ENCODE measurements at places on chromosomes 4 and X.

DNA sequence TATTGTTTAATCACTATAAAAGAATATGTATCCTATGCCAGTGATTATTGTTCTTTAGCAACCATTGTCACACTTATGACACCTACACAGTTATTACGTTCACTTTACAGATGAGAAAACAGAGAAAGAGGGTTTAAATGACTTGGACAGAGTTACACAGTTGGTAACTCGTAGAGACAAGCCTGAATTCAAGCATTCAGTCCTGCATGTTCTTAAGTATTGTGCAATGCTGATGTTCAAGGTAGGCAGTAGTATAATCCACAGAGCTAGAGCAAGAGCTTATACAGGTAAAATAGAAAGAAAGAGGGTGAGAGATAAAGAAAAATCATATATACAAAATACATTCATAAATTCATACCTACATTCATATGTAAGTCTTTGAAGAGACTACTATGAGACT, 249.8 kb upstream of the ANXA10 start:
- no peaks in the 10 kb centered on the region for H3K36me3 ChIP-seq
- H3K27ac ChIP-seq: no peak overlapping the region
- H3K4me1 ChIP-seq: no peaks in the 10 kb centered on the region
- no peaks in the 10 kb centered on the region for H3K27me3 ChIP-seq
- no peak for DNase-seq

GRCh38 chr4:76952071-76952470, 2.5 kb downstream of the SEPTIN11 start:
- peaks cover 5% of the 10 kb centered on the region for H3K4me1 ChIP-seq
- no peak overlapping the region for H3K27ac ChIP-seq
- DNase-seq: no peak

DNA sequence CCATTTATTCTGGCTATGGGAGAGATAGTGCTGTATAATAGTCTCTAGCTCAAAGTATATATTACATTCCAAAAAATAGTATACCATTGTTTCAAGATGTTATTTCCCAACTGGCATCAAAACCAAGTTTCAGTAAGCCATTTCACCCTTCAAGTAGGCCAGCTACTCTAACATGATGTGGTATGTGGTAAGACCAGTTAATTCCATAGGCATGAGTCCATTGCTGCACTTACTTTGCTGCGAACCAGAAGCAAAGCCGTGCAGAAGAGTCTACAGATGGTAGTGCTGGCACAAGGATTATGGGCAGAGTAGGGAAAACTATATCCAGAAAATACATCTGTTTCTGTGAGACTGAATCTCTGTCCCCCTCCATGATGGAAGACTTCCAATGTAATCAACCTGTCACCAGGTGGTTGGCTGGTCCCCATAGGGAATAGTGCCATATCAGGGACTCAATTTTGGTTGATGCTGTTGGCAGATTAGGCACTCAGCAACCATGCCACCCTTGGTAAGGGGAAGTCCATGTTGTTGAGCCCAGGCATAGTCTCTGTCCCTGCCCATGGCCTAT, 49.8 kb upstream of the HSD17B10 start:
- H3K27me3 ChIP-seq: peaks cover 9% of the 10 kb centered on the region
- H3K4me3 ChIP-seq: no peak overlapping the region
- H3K4me1 ChIP-seq: no peaks in the 10 kb centered on the region
- no peaks in the 10 kb centered on the region for H3K36me3 ChIP-seq

GRCh38 chr4:137530176-137530575, 2.1 kb downstream of the PCDH18 start:
- H3K4me1 ChIP-seq: no peaks in the 10 kb centered on the region
- DNase-seq: no peak
- H3K4me3 ChIP-seq: no peak overlapping the region
- no peak overlapping the region for H3K27ac ChIP-seq
- H3K27me3 ChIP-seq: no peaks in the 10 kb centered on the region

DNA sequence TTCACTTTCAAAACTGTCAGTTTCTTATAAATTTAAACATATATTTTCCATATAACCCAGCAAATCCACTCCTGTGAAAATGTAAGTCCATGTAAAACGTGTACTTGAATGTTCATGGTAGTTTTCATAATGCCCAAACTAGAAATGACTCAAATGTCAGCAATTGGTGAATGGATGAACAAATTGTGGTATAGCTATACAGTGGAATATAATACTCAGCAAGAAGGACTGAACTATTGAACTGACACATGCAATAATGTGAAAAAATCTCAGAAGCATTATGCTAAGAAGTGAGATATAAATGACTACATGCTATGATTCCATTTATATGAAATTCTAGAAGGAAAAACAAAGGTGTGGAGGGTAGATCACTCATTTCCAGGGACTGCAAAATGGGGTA, 52.2 kb downstream of the USP53 start:
- no peaks in the 10 kb centered on the region for H3K27me3 ChIP-seq
- DNase-seq: no peak
- H3K27ac ChIP-seq: no peak overlapping the region
- H3K4me3 ChIP-seq: no peak overlapping the region

DNA sequence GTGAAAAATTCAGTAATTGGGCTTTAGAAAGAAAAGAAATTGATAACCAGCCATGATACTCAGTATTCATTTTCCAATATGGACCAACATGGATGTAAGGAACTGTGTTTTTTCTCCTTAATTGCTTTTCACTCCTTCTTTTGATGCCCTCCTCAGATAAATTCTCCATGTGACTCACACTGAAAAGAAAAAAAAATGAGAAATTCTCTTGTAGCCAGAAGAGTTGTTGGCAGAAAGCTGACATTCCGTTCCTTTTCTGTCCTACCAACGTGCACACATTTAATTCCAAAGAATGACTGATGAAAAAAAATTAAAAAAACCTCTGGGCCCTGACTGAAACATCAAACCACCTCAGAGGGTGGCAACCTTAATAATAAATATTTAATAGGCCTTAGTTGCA, 153.1 kb downstream of the AMELX start:
- H3K27me3 ChIP-seq: no peaks in the 10 kb centered on the region
- no peak overlapping the region for H3K4me3 ChIP-seq
- H3K4me1 ChIP-seq: no peaks in the 10 kb centered on the region

DNA sequence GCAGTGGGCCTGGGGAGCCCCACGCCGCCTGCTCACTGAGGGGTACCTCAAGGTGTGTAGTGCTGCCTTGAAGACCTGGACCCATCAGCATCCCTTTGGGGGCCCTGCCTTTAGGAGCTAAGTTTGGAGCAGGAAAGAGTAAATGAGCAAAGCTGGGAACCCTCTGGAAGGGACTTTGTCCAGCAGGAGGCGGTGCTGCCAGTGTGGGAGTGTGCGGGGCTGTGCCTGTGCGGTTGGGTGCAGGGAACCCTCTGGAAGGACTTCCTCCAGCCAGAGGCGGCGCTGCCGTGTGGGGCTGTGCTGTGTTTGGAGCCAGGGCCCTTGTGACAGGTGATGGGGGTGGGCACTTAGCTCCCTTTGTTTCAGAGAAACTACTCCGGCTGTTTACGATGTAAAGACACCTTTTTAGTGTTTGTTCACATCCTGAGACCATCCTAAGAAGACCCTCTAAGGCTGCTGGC, 25.8 kb downstream of the RGS12 start:
- H3K4me1 ChIP-seq: no peaks in the 10 kb centered on the region
- H3K4me3 ChIP-seq: no peak overlapping the region
- DNase-seq: peak; percentile 23
- no peaks in the 10 kb centered on the region for H3K27me3 ChIP-seq
- H3K27ac ChIP-seq: no peak overlapping the region

DNA sequence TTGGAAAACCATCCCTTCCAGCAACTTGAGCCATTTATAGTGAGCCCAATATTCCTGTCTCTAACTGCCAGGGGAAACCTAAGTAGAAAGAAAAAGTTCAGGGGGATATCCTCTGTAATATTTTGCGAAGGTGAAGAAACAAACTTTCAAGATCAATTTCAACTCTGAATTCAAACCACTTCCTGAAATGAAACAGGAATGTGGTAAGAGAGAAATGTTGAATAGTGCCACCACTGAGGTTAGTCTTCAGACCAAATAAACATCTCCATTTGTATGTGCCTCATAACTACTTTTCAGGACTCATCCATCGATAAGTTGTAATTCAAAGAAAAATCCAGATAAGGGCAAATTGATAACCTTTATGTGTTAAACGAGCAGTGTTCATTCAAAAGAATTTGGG, 128.7 kb downstream of the GABRB1 start:
- no peak overlapping the region for H3K27ac ChIP-seq
- H3K27me3 ChIP-seq: no peaks in the 10 kb centered on the region
- DNase-seq: no peak
- no peaks in the 10 kb centered on the region for H3K36me3 ChIP-seq

DNA sequence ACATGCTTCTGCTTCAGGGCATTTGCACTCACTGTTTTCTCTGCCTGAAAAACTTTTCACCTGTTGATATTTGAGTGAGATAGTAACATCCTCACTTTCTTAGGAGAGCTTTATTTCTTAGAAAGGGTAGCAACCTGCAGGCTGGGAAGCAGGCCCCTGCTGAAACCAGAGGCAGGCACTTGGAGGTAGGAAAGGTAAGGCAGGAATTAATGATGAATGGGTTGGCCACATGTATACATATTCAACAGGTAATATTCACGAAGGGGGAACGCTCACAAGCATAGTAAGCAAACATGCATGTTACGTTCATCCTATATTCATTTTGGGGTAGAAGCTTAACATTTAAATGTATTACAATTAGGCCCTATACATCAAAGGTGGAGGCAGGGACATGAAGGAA, 3.1 kb downstream of the SPATA18 start:
- no peak overlapping the region for H3K27ac ChIP-seq
- no peaks in the 10 kb centered on the region for H3K36me3 ChIP-seq
- peaks cover 18% of the 10 kb centered on the region for H3K27me3 ChIP-seq
- no peak for DNase-seq
- no peak overlapping the region for H3K4me3 ChIP-seq

DNA sequence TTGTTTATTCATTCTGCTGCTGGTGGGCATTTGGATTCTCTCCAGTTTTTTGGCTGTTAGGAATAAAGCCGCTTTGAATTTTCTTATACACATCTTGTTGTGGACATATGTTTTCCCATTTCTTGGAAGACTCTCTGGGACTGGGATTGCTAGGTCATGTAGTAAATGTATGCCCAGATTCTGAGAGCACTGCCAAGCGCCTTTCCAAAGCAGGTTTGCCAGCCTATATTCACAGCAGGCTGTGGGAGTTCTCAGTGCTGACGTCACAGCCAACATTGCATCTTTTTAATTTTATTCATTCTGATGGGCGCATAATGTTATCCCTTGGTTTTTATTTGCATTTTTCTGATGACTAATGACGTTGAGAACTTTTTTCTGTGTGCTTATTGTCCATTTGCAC, 24.1 kb downstream of the TMEM271 start:
- H3K4me1 ChIP-seq: no peaks in the 10 kb centered on the region
- H3K27me3 ChIP-seq: no peaks in the 10 kb centered on the region
- H3K27ac ChIP-seq: no peak overlapping the region
- no peak overlapping the region for H3K4me3 ChIP-seq

GRCh38 chr4:146638333-146638785, 334 bp upstream of the POU4F2 start:
- no peak overlapping the region for H3K4me3 ChIP-seq
- no peak for DNase-seq
- H3K36me3 ChIP-seq: no peaks in the 10 kb centered on the region
- no peaks in the 10 kb centered on the region for H3K4me1 ChIP-seq
- H3K27me3 ChIP-seq: peaks cover 25% of the 10 kb centered on the region

- H3K4me1 ChIP-seq: no peaks in the 10 kb centered on the region
- no peaks in the 10 kb centered on the region for H3K27me3 ChIP-seq
- no peak overlapping the region for H3K4me3 ChIP-seq
- no peaks in the 10 kb centered on the region for H3K36me3 ChIP-seq
- DNase-seq: no peak
- no peak overlapping the region for H3K27ac ChIP-seq
Observed at GRCh38 chr4:188955066-188955465, 815.8 kb downstream of the TRIML1 start.

- no peaks in the 10 kb centered on the region for H3K27me3 ChIP-seq
- DNase-seq: no peak
- H3K27ac ChIP-seq: no peak overlapping the region
Observed at GRCh38 chr4:107740950-107741701, 21.1 kb upstream of the PAPSS1 start.

DNA sequence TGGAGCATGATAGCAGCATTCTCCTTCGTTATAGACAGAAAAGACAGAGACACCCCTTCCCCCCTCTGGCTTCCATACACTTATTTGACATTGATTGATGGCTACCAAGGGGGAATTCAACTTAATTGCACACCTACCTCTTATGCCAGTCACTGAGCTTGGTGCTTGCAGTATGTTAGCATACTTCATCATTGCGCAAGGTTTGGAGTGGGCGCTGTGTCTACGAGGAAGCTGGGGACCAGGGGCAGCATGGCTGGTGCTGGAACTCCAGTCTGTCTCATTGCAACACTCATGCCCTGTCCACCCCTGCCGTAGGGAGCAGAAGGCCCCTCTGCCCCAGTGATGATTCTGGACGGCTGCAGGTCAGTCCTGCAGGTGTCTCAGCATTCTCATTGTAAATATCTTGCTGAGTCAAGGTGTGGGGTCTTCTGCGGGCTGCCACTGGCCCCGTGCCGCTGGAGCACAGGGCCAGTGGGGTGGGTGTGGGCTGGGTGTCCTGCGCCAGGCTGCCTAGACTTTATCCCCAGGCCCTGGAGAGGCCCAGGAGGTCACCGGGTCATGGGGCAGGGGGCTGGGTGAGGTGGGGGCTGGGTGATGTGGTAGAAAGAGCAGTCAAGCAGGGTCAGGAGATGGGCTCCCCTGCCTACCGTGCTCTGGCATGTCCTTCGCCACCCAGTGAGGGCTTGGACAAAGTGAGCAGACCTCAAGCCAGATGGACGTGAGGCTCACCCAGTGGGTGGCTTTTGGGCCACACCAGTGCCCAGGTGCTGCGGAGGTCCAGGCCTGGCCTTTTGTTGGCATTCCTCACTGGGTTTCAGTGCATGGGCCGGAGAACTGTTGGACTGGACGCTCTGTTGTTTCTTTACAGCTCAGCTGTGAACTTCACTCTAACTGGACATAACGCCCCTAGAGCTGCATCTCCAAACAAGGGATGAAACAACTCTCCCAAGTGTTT, 85.5 kb downstream of the PSAPL1 start:
- H3K4me1 ChIP-seq: no peaks in the 10 kb centered on the region
- no peaks in the 10 kb centered on the region for H3K36me3 ChIP-seq
- H3K27me3 ChIP-seq: no peaks in the 10 kb centered on the region
- no peak overlapping the region for H3K4me3 ChIP-seq
- no peak overlapping the region for H3K27ac ChIP-seq
- DNase-seq: no peak

- no peak overlapping the region for H3K4me3 ChIP-seq
- no peaks in the 10 kb centered on the region for H3K36me3 ChIP-seq
- DNase-seq: no peak
- no peaks in the 10 kb centered on the region for H3K27me3 ChIP-seq
Observed at GRCh38 chr4:121462660-121463261, 81.9 kb upstream of the QRFPR start.

GRCh38 chrX:46571423-46572339, 1.9 kb upstream of the CHST7 start:
- DNase-seq: no peak
- H3K36me3 ChIP-seq: no peaks in the 10 kb centered on the region
- peak overlapping the region; percentile 75 for H3K27ac ChIP-seq
- H3K27me3 ChIP-seq: no peaks in the 10 kb centered on the region

GRCh38 chrX:55488006-55488592, 1.5 kb downstream of the USP51 start:
- peak overlapping the region; percentile 36 for H3K4me3 ChIP-seq
- no peak for DNase-seq
- H3K36me3 ChIP-seq: no peaks in the 10 kb centered on the region
- H3K27ac ChIP-seq: peak overlapping the region; percentile 65
- H3K27me3 ChIP-seq: no peaks in the 10 kb centered on the region

GRCh38 chr4:112176596-112176995, 31.3 kb downstream of the FAM241A start:
- no peaks in the 10 kb centered on the region for H3K27me3 ChIP-seq
- H3K4me3 ChIP-seq: no peak overlapping the region
- peaks cover 26% of the 10 kb centered on the region for H3K4me1 ChIP-seq
- H3K36me3 ChIP-seq: no peaks in the 10 kb centered on the region
- DNase-seq: no peak
- no peak overlapping the region for H3K27ac ChIP-seq

Data from T-cell (primary cell).